Stimulated activated CD8-positive, alpha-beta memory T cell treated with anti-CD3 and anti-CD28 coated beads, Interleukin-15, amount 100 ng/mL, for 4 hours (primary cell): ENCODE measurements at places on chromosomes 4 and X.

GRCh38 chrX:103630171-103630511, 1.4 kb downstream of the TCEAL1 start:
- no peak for DNase-seq

- DNase-seq, result no peak
Measured at GRCh38 chrX:2445662-2446623, 54.8 kb downstream of the DHRSX start.

DNA sequence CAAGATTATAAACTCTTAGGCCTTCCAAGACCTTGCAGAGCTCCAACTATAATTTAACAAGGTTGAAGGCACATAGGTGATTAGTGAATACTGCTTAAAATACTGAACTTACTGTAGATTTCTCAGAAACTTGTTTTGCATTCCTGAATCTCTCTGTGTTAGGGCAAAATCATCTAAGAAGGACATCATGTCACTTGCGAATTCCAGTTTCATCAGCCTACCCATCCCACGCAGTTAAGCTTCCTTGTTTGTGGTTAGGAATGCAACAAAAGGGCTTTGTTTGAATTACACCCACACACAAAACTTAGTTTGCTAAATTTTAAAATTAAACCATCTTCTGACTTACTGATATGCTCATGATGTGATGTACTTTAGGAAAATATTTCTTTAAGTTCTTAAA, 174.0 kb downstream of the SOWAHB start:
- DNase-seq, result no peak

GRCh38 chr4:27318740-27319139, 458.1 kb downstream of the STIM2 start:
- no peak for DNase-seq

DNA sequence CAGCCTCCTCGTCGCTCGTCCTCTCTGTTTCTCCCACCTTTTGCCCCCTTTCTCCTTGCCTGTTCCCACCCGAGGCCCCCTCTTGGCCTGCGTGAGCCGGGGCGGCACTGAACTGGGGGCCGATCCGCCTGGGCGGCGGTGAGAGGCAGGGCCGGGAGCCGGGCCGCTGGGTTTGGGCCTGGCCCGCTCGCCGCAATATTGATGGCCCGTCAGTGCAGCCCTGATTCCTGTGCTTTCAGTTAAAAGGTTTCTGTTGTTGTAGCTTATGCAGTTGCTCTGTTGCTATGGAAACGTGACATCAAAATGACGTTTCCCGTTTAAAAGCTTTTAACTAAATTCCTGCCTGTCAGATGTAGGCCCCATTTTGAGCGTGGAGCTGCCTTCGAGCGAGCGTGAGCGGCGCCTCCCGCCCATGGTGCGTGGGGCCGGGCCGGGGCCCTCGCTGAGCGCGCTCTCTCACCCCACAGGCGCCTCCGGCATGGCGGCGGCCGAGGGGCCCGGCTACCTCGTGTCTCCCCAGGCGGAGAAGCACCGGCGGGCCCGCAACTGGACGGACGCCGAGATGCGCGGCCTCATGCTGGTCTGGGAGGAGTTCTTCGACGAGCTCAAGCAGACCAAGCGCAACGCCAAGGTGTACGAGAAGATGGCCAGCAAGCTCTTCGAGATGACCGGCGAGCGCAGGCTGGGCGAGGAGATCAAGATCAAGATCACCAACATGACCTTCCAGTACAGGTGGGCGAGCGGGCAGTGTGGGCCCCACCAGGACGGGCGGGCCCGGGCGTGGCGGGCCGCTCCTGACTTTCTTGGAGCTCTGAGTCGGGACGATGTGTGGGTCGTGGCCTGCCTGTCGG, at the start of gene MSANTD1:
TSS of gene MSANTD1 (plus strand) at position 349 of the 851 bp plus-strand sequence. CDS start at position 413, 64 bp downstream.
- no peak for DNase-seq

DNA sequence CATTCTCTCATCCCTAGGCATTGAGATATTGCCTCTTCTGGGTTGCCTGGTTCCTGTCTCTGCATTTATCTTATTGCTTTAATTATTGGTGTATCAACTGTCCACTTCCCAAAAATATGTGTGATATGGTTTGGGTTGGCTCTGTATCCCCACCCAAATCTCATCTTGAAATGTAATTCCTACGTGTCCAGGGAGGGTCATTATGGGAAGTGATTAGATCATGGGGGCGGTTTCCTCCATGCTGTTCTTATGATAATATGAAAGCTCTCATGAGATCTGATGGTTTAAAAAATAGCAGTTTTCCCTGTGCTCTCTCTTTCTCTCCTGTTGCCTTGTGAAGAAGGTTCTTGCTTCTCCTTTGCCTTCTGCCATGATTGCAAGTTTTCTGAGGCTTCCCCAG, 308.3 kb upstream of the HS3ST1 start:
- no peak for DNase-seq

DNA sequence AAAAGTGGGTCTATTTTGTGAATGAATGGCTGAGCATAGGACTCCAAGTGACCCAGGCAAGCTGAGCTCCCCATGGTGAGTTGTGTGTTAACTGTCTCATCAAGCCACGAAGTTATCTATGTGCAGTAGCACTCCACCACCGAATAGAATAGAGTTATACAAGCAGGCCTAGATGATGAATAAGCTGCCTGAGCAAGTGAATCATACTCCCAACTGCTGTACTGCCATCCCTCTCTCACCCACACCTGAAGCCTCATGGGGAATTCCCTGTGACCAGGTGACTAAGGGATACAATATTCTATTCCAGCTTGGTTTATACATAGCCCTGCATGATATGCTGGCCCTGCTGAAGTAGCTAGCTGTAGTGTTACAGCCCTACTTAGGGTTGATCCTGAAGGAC, 38.7 kb downstream of the KDM5C start:
- DNase-seq, result peak; percentile 2

DNA sequence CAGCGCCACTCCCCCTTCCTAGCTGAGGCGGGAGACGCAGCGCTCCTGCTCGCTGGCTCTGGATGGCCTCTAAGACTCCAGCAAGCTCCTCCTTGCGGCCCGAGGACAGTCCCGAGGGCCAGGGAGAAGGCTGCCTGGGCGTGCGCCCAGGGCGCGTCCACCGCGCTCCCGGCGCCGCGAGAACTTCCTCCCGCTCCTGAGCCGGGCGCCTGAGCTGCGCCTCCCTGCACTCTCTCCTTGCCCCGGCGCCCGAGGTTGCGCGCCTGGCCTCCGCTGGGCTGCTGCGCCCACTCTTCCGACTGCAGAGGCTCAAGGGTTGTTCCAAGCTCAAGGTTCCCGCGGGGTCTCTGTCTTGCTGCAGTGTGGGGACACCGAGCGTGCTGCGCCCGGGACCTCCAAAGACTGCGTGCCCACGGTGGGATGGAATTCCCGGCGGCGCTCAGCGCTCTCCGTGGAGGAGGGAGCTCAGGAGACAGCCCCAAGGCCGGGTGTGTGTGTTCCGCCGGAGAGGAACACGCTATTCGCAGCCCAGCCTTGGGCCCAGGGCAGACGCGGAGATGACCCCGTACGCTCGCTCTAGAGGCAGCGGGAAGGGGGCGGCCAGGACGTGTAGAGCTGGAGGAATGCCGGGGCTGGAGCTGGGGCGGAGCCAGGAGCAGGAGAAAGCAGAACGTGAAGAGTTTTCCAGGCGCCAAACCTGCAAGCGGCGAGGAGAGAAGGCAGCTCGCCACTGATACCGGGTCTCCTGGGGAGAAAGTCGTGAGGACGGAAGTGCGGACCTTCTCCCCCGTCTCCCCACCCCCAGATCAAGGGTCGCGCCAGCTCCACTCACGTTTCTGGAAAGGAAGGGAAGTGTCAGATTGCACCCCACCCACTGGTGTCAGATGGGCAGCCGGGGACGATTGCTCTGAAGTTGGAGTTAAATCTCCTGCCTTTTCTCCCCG, at the start of gene ARHGAP6:
TSS of gene ARHGAP6 (minus strand) at position 753 of the 944 bp plus-strand sequence. CDS start 1,092 bp downstream, outside the sequence.
- DNase-seq, result no peak

DNA sequence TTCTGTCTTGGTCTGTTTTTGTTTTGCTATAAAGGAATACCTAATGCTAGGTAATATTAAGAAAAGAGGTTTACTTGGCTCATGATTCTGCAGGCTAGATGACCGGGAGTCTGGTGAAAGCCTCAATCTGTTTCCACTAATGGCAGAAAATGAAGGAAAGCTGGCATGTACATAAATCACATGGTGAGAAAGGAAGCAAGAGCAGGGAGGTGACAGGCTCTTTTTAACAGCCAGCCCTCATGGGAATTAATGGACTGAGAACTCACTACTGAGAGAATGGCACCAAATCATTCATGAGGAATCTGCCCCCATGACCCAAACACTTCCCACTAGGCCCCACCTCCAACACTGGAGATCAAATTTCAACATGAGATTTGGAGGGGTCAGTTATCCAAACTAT, 27.6 kb downstream of the SATL1 start:
- DNase-seq, result no peak

DNA sequence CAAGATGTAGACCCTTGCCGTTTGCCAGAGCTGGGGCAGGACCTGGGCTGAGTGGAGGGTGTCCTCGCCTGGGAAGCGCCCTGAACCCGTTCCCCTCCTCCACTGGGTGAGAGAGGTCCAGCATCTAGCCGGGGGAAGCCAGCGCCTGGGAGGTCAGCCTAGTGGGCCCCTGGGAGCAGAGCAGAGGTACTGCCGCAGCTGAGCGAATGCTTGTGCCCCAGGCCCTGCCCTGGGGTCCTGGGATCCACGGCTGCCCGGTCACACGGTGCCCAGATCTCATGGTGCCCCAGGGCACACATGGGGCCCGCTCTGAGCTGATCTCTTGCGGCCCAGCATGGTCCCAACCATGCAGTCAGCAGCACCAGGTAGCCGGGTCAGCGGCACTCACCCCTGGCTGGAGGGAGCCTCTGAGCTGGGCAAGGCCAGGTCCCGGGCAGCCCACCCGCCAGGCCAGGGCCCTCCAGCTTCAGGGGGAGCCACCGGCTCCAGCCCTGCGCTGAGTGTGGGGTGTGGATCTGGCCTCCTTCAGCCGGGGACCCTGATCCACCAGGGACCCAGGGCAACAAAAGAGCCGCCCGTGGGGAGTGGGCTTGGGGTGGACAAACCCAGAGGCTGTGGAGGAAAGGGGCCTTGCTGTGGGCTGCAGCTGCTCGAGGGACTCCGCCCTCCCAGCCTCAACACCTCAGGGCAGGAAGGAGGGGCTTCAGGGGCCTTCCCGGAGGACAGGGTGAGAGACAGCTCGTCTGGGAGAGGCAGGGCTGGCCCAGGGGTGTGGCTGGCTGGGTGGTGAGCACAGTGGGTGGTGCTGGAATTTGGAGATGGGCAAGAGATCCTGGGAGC, 4.1 kb upstream of the CPLX1 start:
- DNase-seq, result no peak

GRCh38 chr4:81485310-81485980, 13.7 kb upstream of the RASGEF1B start:
- DNase-seq, result no peak

DNA sequence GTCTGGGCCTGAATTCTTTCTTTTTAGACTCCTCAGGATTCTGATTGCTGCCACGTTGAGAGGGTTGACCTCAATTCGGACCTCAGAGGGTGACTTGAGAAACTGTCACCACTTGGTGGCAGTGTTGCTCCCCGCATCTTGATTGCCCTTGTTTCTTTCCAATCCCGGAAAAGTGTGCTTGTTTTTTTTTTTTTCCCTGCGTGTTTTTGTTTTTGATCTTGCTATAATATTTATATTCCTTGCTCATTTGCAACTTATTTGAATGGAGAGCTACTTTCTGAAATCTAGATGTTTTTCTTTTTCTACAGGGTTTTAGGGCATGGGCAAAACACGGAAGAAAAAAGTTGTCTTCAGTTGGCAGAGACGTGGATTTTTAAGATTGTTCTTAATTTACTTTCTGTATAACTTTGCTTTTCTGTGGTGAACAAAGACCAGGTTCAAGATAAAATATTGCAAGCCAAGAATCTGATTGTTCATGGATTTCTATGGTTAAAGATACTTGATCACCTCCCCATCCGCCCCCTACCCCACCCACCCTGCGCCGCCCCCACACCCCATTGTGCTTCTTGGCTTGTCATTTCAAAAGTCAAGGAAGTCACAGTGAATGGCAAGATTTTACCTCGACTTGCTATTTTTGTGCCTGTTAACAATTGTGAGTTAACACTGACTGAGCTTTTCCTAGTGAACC, 102.0 kb downstream of the PTTG2 start:
- DNase-seq, result peak; percentile 18

DNA sequence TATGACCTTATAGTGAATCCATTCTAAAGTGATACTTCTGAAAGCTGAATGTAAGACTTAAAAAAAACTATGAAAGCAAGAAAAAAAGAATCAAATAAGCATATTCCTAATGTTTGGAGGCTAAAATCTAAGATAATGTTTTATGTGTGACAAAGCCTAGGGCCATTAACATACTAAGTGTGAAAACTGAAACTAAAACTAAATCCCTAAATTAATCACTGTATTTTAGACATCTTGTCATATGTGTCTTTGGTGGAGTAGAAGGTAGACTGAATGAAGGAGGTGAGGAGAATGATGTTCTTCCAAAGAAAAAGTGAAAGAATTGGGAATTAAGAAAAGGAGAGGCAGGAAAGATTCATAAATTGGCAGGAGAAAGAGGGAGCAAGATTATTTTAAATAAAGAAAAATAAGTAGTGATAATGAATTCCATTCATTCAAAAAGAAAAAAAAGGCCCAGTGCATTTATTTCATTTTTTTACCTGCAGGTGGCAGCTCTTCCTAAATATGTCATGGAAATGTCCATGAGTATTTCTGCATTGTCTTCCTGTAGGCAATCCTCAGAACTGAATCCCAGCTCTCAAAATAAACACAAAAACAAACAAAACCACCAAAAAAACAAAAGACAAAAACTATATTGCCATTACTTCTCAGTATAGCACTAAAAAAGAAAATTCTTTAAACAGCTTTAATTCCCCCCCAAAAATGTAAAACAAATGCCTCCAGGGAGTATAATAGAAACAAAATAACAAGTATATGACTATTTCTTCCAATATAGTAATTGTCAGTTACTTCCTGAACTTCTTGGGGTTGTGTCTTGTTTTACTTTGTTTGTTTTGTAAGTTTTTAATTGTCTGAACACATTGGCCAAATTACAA, 17.0 kb upstream of the AP1AR start:
- no peak for DNase-seq

GRCh38 chrX:127038065-127038464, 218.5 kb downstream of the PRR32 start:
- DNase-seq, result no peak

GRCh38 chr4:139786494-139787354, 121.1 kb downstream of the MGST2 start:
- no peak for DNase-seq

DNA sequence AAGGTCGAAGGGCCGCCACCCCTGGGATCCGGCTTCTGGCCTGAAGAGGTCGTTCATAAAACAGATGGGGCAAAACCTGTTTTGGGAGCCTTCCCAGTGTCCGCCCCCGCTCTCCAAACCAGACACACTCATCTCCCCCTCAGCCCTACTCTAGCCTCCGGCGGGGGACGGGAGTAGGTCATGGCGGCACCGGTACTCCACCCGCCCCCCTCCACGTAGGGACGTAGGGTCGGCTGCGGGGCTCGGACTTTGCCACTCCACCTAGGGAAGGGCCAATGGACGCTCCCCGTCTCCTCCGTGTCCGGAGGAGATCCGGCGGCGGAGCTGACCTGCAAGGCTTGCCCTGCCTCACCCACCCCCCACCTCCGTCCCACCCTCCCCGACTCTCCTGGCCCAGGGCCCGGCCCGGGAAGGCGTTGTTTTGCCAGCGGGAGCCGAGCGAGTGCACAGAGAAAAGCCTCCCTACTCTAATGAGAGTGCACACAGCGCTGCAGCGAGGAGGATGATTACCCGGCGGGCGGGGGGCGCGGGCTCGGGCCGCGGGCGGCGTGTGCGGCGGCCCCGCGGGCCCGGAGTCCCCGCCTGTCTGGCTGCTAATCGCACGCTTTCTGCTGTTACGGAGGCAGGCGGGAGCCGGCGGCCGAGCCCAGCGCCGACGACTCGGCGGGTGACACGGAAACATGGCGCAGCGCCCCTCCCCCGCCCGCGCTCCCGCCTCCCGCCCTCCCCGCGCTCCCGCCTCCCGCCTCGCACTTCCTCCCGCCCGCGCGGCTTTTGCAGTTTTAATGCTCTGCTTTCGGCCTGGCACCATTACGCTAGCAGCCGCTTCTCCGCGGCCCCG, 8.3 kb upstream of the BCOR start:
- no peak for DNase-seq
